ENCODE measurements at places on chromosomes 3 and 15.
A peak's percentile ranks its signal among the peaks of the same experiment; 100 is the strongest.

GRCh38 chr15:90482124-90483011 is 47.4 kb upstream of the CRTC3 start:
- DNase-seq, result peak; percentile 66

DNA sequence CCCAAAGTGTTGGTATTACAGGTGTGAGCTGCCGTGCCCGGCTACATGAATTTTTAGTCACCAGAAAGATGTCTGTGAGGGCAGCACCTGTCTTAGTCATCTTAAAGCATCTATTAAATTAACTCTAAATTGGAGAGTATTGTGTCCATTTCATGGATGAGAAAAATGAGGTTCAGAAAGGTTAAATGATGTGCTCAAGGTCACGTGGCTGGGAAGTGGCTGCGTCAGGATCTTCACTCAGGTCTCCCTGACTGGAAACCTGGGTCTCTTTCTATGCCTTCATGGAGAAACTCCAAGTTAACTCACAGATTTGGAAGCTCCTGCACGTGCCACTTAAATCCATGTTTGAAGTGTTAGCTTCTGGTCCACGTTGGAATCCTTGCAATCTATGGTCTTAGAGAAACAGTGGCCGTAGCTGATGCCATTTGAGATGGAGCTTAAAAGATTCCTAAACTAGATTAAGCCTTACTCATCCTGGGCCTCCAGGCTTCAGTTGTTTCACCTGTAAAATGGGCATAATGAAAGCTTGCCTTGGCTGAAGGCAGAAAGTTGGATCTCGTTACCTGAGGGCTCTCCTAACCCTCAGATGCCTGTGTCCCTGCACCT is 5.2 kb upstream of the TMEM40 start:
- no peak for DNase-seq

GRCh38 chr15:25177955-25178801 is 223.4 kb downstream of the SNRPN start:
- DNase-seq, result no peak

DNA sequence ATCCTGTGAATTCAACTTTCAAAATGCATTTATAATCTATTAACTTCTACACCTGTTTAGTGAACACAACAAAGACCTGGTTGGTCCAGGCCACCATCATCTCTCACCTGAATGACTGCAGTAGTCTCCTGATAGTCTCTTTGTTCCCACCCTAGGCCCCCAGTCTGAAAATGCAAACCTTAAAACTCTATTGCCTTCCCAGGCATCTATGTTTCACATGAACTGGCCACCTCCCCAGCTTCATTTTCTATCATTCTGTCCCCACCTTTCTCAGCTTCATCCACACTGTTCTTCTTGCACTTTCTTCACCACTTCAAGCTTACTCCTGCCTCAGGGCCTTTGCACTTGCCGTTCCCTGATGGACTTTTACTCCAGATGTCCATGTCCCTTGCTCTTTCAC is 45.0 kb downstream of the CLSTN2 start:
- DNase-seq, result no peak

GRCh38 chr3:52242039-52242438 is 3.1 kb upstream of the TWF2 start:
- DNase-seq, result no peak

DNA sequence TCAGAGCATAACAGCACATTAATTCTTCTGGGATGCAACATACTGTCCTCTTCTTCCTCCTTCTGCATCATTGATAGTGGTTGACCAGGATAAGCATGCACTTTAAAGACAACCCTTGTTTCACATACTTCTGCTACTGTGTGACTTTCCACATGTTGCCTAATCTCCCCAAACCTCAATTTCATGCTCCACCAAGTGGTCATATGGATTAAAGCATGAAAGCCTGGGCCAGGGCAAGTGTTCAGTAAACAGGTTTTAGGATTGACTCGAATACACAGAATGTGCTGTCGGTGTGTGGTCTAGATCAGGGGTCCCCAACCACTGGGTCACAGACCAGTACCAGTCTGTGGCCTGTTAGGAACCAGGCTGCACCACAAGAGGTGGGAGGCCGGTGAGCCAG is 22.5 kb upstream of the BFSP2 start:
- DNase-seq, result peak; percentile 69

GRCh38 chr15:53251996-53252395 is 461.9 kb upstream of the ONECUT1 start:
- no peak for DNase-seq

GRCh38 chr15:100721758-100722550 is 119.6 kb downstream of the ASB7 start:
- DNase-seq, result peak; percentile 100

- DNase-seq, result no peak
These were observed 2.2 kb upstream of the KPNA1 start for GRCh38 chr3:122516846-122517360.

GRCh38 chr15:77538027-77538451 is 94.7 kb downstream of the LINGO1 start:
- no peak for DNase-seq

DNA sequence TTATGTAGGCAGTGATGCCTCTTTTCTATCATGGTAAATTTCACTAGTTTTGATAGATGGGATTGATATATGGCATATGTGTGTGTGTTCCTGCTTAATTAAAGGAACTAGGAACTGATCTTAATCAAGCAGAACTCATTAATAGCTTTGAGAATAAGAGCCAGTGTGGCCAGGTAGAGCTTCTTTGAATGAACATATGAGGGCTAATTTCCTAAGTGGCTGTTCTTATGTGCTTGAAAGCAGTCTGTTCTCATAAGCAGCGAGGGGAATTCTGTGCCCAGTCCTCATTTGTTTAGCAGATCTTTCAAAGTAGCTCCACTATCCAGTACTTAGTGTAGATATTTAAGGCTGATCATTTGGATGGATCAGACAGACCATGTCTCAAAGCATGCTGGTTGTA is 164.2 kb downstream of the GABRG3 start:
- no peak for DNase-seq

- peak; percentile 62 for DNase-seq
These were observed 6.7 kb downstream of the CCR5AS start for GRCh38 chr3:46400000-46400734.

GRCh38 chr3:119643528-119643927 is 16.9 kb downstream of the POPDC2 start:
- DNase-seq, result peak; percentile 87

DNA sequence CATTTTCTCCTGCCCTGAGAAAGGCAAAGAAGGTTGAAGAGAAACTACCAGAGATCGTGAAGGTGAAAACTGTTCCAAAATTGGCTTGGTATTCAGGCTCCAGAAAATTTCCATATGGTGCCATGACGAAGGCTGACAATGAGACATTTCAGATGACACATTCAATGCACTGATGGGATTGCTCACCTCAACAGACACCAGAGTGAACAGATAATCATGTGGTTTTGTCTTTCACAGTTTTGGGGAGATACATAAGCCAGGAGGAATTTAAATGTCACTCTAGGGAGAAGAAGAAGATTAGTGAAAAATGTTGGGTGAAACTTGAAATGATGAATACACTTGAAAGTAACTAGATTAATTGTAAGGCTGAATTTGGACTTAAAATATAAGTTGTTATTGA is 339.7 kb upstream of the EPHA3 start:
- DNase-seq, result no peak

DNA sequence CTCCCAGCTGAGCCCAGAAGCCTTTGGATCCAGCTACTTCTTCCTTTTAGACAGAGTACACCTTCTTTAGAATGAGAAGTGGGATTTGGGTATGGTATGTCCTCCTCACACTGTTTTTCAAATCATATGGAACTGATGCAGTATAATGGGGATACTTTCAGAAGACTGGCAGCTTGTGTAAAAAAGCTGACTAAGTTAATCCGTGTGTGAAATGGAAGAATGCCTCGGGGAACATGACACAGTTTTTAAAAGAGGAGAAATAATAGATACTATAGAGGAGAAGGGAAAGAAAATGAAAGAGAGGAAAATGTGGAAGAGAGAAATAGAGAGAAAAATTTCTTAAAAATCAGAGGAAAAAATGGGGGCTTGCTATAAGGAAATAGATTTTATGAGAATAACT is 47.7 kb downstream of the TUSC7 start:
- no peak for DNase-seq

GRCh38 chr3:10366651-10367101 is 45.8 kb upstream of the SEC13 start:
- peak; percentile 100 for DNase-seq

GRCh38 chr3:127212231-127212630 is 19.3 kb downstream of the PRR23E start:
- no peak for DNase-seq

GRCh38 chr3:197728487-197728886 is 8.2 kb downstream of the RUBCN start:
- DNase-seq, result no peak

- no peak for DNase-seq
These were observed 6.9 kb upstream of the PSMA4 start for GRCh38 chr15:78533331-78533730.

GRCh38 chr3:63654931-63655330 is 2.5 kb downstream of the SNTN start:
- no peak for DNase-seq

- DNase-seq, result no peak
These were observed 197.7 kb upstream of the GBE1 start for GRCh38 chr3:81958972-81959640.

- DNase-seq, result no peak
These were observed 54.6 kb downstream of the EMC4 start for GRCh38 chr15:34279368-34279767.

- peak; percentile 98 for DNase-seq
These were observed 64.8 kb downstream of the RFTN1 start for GRCh38 chr3:16448639-16449070.

- DNase-seq, result peak; percentile 77
These were observed 773 bp downstream of the ANKRD28 start for GRCh38 chr3:15796771-15797641.

- DNase-seq, result no peak
These were observed 6.2 kb upstream of the ATP13A4 start for GRCh38 chr3:193560870-193561269.

DNA sequence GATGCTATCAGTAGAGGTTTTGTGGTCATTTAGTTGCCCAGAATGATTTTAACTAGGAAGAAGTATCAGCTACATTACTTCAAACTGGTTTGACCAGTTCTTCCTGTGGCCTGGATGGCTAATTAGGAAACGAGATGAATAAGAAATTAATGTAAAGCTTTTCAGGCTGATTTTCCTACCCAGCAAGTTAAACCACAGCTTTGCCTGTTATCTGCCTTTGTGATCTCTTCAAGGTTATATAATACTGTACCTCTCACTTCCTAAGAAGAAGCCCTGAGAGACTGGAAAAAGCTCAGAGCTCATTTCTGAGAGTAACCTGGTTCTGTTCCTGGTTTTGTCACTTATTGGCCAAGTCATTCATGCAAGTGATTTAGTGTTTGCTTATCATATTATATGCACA is 782.2 kb upstream of the GOLIM4 start:
- no peak for DNase-seq

GRCh38 chr3:188979669-188980310 is 192.0 kb upstream of the TPRG1 start:
- peak; percentile 25 for DNase-seq

DNA sequence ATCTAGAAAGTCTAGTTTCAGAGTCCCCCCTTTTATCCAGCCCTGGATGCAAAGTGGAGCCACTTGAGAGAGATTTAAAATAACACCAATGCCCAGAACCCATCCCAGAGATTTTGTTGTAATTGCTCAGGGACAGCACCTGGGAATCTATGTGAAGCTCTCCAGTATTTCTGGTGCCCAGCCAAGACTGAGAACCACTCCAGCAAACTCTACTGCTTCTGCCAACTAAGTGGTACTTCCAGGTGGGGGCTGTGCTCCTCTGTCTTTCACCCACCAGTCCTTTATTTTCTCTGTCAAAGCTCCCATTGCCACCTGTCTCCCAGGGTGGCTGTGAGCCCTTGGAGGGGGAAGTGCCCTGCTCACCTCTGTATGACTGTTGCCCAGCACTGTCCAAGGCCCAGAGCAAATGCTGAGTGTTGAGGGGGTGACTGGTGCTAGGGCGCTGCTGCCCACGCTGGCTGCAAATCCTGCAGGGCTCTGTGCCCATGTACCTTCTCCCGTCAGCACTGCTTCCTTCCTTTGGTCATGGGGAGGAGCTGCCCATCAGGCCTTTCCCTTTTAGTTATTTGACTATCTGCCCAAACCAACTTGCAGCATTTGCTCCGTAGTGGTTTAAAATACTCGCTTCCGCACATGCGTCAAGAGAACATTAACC is 9.4 kb downstream of the CLSTN2 start:
- DNase-seq, result no peak

DNA sequence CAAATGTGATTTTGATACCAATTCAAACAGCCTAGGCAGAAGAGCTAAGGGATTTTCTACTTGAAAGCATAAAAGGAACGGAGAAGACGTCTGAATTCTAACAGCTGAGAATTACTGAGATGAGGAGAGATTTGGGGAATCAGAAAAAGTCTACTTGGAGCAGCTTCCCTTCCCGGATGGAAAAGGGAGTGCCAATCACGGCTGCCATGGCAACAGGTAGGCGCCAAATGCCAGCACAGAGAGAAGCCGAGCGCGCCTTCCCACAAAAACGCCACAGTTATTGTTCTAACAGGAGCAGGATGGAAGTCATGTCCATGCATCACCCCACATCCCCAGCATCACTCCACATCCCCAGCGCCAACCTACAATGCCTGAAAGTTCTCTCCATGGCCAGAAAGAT is 63.5 kb upstream of the PRR20G start:
- no peak for DNase-seq
